ENCODE measurements at places on chromosomes 16 and 17. TPM values are rescaled to one million over a fixed set of nuclear protein-coding genes. Genes with fewer than 3 reads are reported as not detected.

Gene PABPN1L
- not detected for total RNA-seq

Gene PAFAH1B1
- 102 TPM for total RNA-seq

Gene TMC5
- 54.5 TPM for total RNA-seq

Gene CPNE7
- total RNA-seq = 0.19 TPM

GRCh38 chr17:9666461-9667050 is 21.2 kb downstream of the USP43 start:
- no peaks in the 10 kb centered on the region for H3K36me3 ChIP-seq
- DNase-seq = no peak
- no peaks in the 10 kb centered on the region for H3K27me3 ChIP-seq
- H3K4me3 ChIP-seq = no peak overlapping the region

DNA sequence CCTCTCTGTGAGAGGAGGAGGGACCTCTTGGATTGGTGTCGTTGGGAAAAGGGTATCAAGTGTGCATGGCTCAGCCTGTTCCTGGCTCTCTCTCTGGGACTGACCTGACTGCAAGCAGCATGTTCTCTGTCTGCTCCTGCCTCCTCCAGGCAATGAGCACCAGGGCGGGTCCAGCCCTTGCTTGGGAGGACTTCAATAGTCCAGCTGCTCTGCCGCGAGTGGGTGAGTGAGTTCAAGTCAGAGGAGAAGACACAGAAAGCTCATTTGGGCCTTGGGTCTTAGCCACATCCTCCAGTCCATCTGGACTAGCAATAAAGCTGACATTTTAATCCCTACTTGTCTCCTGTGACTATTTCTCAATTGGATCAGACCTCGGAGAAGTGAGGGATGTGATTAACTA is 25.2 kb upstream of the TNS4 start:
- no peak for DNase-seq
- no peaks in the 10 kb centered on the region for H3K27me3 ChIP-seq
- no peaks in the 10 kb centered on the region for H3K4me1 ChIP-seq

GRCh38 chr16:67807148-67807682 is 526 bp downstream of the TSNAXIP1 start:
- DNase-seq = no peak
- H3K36me3 ChIP-seq = no peaks in the 10 kb centered on the region
- no peaks in the 10 kb centered on the region for H3K27me3 ChIP-seq

DNA sequence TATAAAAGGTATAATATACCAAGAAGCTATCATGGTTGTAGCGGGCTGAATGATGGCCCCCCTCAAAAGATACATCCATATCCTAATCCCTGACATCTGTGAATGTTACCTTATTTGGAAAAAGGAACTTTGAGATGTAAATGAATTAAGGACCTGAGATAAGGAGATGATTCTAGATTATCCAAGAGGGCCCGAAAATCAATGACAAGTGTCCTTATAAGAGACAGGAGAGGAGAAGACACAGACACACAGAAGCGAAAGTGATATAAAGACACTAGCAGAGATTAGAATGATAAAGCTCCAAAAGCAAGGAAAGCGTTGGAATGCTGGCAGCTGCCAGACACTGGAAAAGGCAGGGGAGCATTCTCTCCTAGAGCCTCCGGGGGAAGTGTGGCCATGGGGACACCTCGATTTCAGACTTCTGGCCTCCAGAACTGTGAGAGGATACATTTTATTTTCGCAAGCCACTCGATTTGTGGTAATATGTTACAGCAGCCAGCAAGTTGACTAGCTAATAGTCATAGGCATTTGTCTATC is 12.5 kb upstream of the GP1BA start:
- no peaks in the 10 kb centered on the region for H3K36me3 ChIP-seq
- H3K27me3 ChIP-seq = no peaks in the 10 kb centered on the region
- H3K4me3 ChIP-seq = no peak overlapping the region
- H3K4me1 ChIP-seq = no peaks in the 10 kb centered on the region
- no peak overlapping the region for H3K27ac ChIP-seq
- DNase-seq = no peak

DNA sequence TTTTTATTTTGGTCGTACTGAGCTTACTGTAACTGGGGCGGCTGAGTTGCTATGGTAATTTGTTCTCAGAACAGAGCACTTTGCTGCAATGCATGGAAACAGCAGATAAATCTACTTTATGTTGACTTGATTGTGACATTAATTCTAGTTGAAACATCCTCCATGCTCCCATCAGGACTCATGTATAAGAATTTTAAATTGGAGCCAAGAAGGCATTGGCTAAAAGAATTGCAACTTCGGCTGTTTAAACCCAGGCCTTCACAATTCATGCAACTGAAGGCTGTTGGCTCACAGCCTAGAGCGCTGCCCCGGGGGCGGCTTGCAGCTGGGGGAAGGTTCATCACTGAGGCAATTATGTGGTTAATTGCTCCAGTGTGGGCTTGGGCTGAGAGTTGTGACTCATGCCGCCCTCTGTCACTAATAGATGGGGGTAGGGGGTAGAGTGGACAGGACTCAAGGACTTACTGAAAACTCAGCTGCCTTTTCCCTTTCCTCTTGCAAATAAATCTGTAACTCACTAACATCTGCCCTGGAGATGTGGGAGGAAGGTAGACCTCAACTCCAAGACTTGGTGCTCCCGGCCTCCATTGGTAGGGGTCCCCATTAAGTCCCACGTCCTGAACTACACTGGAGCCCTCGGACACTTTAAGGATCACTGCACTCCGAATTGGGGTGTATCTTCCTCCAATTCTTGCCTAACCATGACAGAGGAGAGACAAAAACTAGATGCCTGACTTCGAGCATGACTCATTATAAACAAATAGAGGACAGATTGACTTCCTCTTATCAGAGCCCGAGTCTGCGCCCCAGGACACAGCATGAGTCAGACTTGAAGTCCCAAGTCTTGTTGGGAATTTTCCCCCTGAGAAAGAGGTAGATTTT is 37.5 kb downstream of the ERCC4 start:
- no peaks in the 10 kb centered on the region for H3K27me3 ChIP-seq
- peak overlapping the region; percentile 11 for H3K4me3 ChIP-seq
- H3K4me1 ChIP-seq = no peaks in the 10 kb centered on the region
- peak; percentile 63 for DNase-seq
